Activated CD8-positive, alpha-beta T cell treated with anti-CD3 and anti-CD28 coated beads, Interleukin-2, amount 10 ng/mL, durations not matched to agents 7 days and 5 days (primary cell): ENCODE measurements at places on chromosomes 12 and 14.

GRCh38 chr12:66190519-66191370 is 1.7 kb downstream of the IRAK3 start:
- H3K4me1 ChIP-seq = peaks cover 4% of the 10 kb centered on the region
- no peak overlapping the region for H3K27ac ChIP-seq
- H3K36me3 ChIP-seq = peaks cover 4% of the 10 kb centered on the region

DNA sequence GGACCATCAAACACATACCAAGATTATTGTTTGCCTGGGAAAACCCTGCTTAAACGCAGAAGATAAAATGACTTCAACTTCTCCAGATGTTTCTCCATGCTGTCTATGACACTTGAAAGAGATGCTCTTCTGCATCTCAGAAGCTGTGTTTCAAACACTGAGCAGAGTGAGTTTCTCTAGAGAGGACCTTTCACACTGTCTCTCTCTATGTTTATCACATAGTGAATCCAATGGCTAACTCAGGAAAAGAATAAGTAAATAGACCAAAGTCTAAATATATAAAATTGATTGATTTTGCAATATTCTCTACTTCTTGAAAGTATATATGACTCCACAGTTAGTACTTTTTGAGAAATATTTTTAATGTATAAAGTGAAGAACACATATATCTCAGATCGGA is 325.6 kb upstream of the USP15 start:
- no peak overlapping the region for H3K27ac ChIP-seq
- no peak for DNase-seq
- H3K36me3 ChIP-seq = no peaks in the 10 kb centered on the region
- H3K4me1 ChIP-seq = no peaks in the 10 kb centered on the region
- H3K4me3 ChIP-seq = no peak overlapping the region
- H3K27me3 ChIP-seq = no peaks in the 10 kb centered on the region

GRCh38 chr12:15520083-15520482 is 197.8 kb downstream of the PTPRO start:
- no peaks in the 10 kb centered on the region for H3K36me3 ChIP-seq
- H3K27me3 ChIP-seq = peaks cover 24% of the 10 kb centered on the region
- peaks cover 1% of the 10 kb centered on the region for H3K4me1 ChIP-seq
- H3K4me3 ChIP-seq = no peak overlapping the region
- DNase-seq = no peak
- no peak overlapping the region for H3K27ac ChIP-seq

- H3K4me3 ChIP-seq = no peak overlapping the region
- H3K36me3 ChIP-seq = no peaks in the 10 kb centered on the region
- H3K4me1 ChIP-seq = peaks cover 5% of the 10 kb centered on the region
- peak; percentile 27 for DNase-seq
Measured at GRCh38 chr12:94109160-94109559, 39.2 kb upstream of the PLXNC1 start.

GRCh38 chr12:54379398-54380201 is 4.9 kb downstream of the ZNF385A start:
- no peaks in the 10 kb centered on the region for H3K36me3 ChIP-seq
- H3K4me1 ChIP-seq = peaks cover 12% of the 10 kb centered on the region
- peak; percentile 93 for DNase-seq
- H3K27ac ChIP-seq = no peak overlapping the region
- no peaks in the 10 kb centered on the region for H3K27me3 ChIP-seq
- peak overlapping the region; percentile 43 for H3K4me3 ChIP-seq

GRCh38 chr12:125677829-125678228 is 612.6 kb downstream of the AACS start:
- no peak for DNase-seq
- H3K4me3 ChIP-seq = no peak overlapping the region
- H3K27ac ChIP-seq = no peak overlapping the region
- no peaks in the 10 kb centered on the region for H3K36me3 ChIP-seq
- H3K27me3 ChIP-seq = no peaks in the 10 kb centered on the region
- no peaks in the 10 kb centered on the region for H3K4me1 ChIP-seq

DNA sequence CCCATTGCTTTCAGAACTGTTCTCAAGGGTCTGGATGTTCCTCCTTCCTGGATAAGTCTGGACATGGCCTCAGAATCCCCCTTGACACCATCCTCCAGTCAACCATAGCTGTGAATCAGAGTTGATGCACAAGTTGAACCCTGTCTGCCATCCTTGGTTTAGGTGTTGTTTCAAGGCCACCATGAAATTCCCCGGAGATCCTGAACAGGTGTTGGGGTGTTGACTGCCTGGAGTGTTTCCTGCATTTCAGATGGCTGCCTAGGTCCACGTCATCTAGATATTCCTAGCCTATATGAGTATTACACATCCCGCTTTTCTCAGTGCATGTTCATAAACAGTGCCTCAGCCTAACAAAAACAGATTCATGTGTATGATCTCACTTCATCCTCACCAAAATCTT is 86.7 kb upstream of the PWP1 start:
- no peaks in the 10 kb centered on the region for H3K27me3 ChIP-seq
- H3K27ac ChIP-seq = no peak overlapping the region
- H3K4me3 ChIP-seq = no peak overlapping the region

DNA sequence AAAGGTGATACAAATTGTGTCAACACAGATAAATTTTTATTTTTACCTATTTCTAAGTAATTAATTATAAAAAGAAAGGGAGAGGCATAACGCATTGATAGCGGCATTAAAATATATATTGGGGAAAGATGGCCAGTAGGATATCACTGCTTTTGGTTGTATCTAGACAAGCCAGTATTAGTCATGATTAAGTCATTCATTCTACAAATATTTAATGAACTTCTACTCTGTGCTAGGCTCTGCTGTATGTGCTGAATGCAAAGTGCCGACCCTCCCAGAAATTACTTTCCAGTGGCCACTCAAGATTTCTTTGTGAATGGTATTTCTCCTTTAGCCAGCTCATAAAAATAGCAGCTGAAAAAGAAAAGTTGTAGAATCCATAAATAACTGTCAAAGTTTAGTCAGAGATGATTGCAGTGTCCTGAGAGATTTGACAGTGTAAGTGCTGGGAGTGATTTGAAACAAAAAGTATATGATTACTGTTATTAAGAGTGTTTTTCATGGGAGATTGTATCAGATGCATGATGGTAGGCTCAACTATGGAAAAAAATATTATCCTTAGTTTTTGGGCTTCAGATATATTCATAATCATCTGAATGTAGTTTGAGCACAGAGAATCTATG is 133.2 kb downstream of the MGAT4C start:
- DNase-seq = no peak
- H3K27me3 ChIP-seq = no peaks in the 10 kb centered on the region
- no peaks in the 10 kb centered on the region for H3K36me3 ChIP-seq
- no peaks in the 10 kb centered on the region for H3K4me1 ChIP-seq
- no peak overlapping the region for H3K27ac ChIP-seq
- no peak overlapping the region for H3K4me3 ChIP-seq

GRCh38 chr12:47123730-47124129 is 44.0 kb upstream of the AMIGO2 start:
- no peaks in the 10 kb centered on the region for H3K27me3 ChIP-seq
- peaks cover 32% of the 10 kb centered on the region for H3K36me3 ChIP-seq
- no peak overlapping the region for H3K27ac ChIP-seq
- H3K4me1 ChIP-seq = peaks cover 6% of the 10 kb centered on the region

DNA sequence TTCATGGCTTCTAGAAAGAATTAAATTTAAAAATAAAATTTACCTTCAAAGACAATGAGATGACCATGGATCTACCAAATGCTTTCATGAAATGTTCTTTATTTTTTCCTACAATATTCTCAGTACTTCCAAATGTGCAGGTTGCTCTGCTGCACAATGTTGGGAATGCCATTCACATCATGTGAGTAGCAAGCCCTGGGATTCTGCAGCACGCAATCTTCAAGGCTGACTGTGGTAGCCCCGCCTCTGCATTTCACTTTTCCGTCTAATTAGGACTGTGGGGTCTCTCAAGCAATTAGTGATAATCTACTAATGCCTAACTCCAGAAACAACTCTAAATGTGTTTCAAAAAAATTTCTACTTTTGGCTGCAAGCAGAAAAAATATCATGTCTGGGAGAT is 13.7 kb upstream of the NTN4 start:
- no peak for DNase-seq
- no peak overlapping the region for H3K27ac ChIP-seq
- H3K4me1 ChIP-seq = no peaks in the 10 kb centered on the region
- no peak overlapping the region for H3K4me3 ChIP-seq
- no peaks in the 10 kb centered on the region for H3K36me3 ChIP-seq

DNA sequence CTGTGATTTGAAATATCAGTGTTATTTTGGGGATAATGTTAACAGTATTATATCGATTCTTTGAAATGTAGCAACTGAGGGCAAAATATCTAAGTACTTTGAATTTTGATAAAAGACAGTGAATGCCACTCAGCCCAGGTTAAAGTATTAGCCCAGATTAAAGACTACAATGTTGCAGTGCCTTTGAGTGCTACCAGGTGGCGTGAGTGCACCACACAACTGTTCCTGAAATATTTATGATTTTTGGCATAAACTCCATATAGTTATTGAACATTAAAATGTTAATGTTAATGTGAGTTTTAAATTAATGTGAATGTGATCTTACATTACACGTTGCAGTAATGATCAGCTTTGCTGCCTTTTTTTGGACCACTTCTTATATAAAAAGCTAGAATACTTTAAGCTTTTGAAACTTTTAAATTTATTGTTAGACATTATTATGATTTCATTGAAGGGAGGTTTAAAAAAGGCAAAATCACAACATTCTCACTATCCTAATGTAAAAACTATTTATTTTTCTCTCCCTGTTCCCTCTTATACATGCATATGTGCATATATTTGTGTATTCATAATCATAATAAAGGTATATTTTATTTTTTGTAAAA is 22.5 kb downstream of the MRPS35 start:
- H3K36me3 ChIP-seq = peaks cover 28% of the 10 kb centered on the region
- no peaks in the 10 kb centered on the region for H3K27me3 ChIP-seq
- no peaks in the 10 kb centered on the region for H3K4me1 ChIP-seq

DNA sequence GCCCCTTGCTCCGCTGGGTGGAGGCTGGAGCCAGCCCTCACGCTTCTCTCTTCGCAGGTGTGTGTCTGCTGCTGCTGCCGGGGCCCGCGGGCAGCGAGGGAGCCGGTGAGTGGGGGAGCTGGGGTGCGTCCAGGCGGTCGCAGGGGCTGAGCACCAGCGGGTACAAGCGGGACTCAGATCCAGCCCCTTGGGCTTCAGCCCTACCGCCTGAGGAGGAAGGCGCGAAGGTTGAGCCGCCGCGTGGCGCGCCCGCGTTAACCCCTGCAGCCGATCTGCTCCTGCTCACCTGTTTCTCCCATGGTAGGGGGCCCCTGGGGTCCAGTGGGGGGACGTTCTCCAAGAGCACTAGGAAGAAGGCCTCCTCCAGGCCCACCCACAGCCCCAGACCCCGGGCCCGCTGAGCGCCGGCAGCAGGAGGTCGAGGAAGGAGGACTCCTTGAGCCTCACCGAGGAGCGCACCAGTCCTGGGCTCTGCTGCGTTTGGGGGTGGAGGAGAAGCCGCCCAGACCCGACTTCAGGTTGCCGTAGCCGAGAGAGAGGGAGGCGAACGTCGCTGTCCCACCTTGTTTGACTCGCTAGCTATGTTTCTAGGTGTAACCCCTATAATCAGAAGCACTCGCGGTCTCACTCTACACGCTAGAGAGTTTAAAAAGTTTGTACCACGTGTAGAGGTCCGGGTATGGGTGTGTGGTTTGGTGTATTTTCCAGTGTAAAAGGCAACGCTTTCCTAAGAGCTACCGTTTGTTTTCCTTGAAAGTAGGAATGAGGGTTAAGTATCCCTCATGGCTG is 834 bp downstream of the COCH start:
- no peak overlapping the region for H3K27ac ChIP-seq
- peaks cover 47% of the 10 kb centered on the region for H3K27me3 ChIP-seq
- H3K36me3 ChIP-seq = peaks cover 2% of the 10 kb centered on the region

DNA sequence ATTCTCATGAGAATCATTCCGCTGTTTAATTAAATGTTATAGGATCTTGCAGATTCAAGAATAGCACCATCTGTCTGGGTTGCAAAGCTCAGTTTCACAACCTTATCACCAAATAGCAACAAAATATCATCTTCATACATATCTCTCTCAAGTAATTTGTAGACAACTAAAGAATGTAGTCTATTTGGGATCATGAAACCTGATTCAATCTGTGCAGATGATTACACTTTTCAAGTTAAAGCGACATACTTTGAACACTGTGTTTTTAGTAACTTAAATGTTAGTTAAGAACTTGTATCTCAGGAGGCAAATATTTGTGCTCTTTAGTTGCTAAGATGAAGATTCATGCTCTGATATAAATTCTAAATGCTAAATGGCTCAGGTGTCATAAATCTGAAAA is 14.8 kb downstream of the MED13L start:
- H3K27ac ChIP-seq = no peak overlapping the region
- no peak overlapping the region for H3K4me3 ChIP-seq
- peaks cover 23% of the 10 kb centered on the region for H3K4me1 ChIP-seq
- DNase-seq = no peak

- H3K27ac ChIP-seq = no peak overlapping the region
- peaks cover 13% of the 10 kb centered on the region for H3K36me3 ChIP-seq
- DNase-seq = no peak
- H3K4me3 ChIP-seq = no peak overlapping the region
- peaks cover 6% of the 10 kb centered on the region for H3K4me1 ChIP-seq
Measured at GRCh38 chr14:96888593-96888992, 91.4 kb downstream of the VRK1 start.

GRCh38 chr14:68916358-68916941 is 62.7 kb downstream of the ACTN1 start:
- no peak for DNase-seq
- H3K27ac ChIP-seq = no peak overlapping the region
- peaks cover 11% of the 10 kb centered on the region for H3K4me1 ChIP-seq
- no peak overlapping the region for H3K4me3 ChIP-seq
- peaks cover 48% of the 10 kb centered on the region for H3K36me3 ChIP-seq
- no peaks in the 10 kb centered on the region for H3K27me3 ChIP-seq

GRCh38 chr12:131775392-131776236 is 52.6 kb upstream of the MMP17 start:
- H3K27ac ChIP-seq = no peak overlapping the region
- H3K4me3 ChIP-seq = no peak overlapping the region
- no peaks in the 10 kb centered on the region for H3K27me3 ChIP-seq
- peaks cover 24% of the 10 kb centered on the region for H3K4me1 ChIP-seq
- peaks cover 57% of the 10 kb centered on the region for H3K36me3 ChIP-seq

- no peak overlapping the region for H3K4me3 ChIP-seq
- no peak overlapping the region for H3K27ac ChIP-seq
- H3K4me1 ChIP-seq = no peaks in the 10 kb centered on the region
- DNase-seq = no peak
- peaks cover 5% of the 10 kb centered on the region for H3K27me3 ChIP-seq
- no peaks in the 10 kb centered on the region for H3K36me3 ChIP-seq
Measured at GRCh38 chr12:65500091-65500900, 221.8 kb downstream of the MSRB3 start.

GRCh38 chr12:121093487-121093891 is 39.2 kb upstream of the P2RX7 start:
- H3K27ac ChIP-seq = peak overlapping the region; percentile 94
- H3K4me1 ChIP-seq = peaks cover 62% of the 10 kb centered on the region
- no peaks in the 10 kb centered on the region for H3K27me3 ChIP-seq
- no peak for DNase-seq

DNA sequence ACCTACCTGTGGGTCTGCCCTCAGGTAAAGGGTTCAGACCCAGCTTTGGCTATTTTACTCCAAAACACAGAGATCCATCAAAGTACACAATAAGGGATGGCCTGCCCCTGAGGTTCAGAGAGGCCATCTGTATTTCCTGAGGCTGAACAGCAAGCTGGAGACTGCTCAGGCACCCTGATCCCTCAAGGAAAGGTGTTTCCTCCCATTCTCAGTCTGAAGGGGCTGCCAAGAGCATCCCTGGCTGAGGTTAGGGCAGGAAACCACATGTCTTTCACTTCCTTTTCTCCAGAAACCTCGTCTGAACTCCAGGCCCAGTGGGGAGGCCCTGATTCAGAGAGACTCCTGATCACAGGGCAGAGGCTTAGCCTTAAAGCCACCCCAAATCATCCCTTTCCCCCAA is 1.5 kb downstream of the RILPL1 start:
- peaks cover 17% of the 10 kb centered on the region for H3K4me1 ChIP-seq
- H3K27me3 ChIP-seq = peaks cover 8% of the 10 kb centered on the region
- DNase-seq = no peak
- peak overlapping the region; percentile 74 for H3K4me3 ChIP-seq
- no peaks in the 10 kb centered on the region for H3K36me3 ChIP-seq
- H3K27ac ChIP-seq = no peak overlapping the region
